Activated naive CD4-positive, alpha-beta T cell treated with anti-CD3 and anti-CD28 coated beads for 36 hours (primary cell): ENCODE measurements at places on chromosomes 12 and 14. TPM values are rescaled to one million over a fixed set of nuclear protein-coding genes. Genes with fewer than 3 reads are reported as not detected.
A peak's percentile ranks its signal among the peaks of the same experiment; 100 is the strongest.

The OR11G2 gene
- not detected for total RNA-seq

The TSHR gene
- not detected for total RNA-seq

DNA sequence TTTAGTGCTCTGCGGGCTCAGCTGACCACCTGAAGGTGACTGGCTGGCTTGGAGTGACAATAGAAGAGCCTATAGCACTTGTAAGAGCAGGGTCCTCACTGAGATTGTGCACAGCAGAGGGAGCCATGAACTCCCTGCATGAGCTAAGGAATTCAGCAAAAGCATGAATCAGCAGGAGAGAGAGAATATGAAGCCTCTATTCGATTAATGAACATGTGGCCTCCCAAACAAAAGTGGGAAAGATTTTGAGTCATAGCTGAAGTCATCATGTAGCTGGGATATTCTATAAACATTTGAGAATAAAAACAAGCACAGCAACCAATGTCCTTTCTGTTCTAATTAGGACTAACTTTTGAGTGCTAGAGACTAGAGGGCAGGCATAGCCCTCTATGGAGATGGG lies 626.6 kb downstream of the DIO2 start:
- H3K4me1 ChIP-seq: no peaks in the 10 kb centered on the region
- no peak for DNase-seq
- no peaks in the 10 kb centered on the region for H3K27me3 ChIP-seq

DNA sequence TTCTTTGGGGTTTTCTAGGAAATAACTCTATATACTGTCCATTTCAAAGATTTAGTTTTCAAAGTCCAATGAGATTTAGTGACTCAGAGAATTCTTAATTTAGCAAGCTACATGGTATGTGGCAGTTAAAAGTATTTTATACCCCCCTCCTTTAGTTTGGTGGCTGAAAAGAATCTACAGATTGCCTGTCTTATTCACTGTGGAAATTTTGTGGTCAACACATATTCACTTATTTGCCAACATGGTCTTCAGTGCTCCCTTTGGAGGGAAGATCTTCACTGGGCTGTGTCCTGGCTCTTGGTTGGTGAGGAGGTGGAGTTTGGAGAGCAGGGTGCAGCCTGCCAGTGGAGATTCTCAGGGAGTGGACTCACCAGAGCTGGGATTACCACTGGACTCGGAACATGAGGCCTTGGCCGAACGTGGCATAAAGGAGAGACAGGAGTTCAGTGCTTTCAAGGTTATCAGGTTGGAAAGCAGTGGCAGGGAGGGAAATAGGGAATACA lies 39.8 kb downstream of the SAMD4A start:
- no peaks in the 10 kb centered on the region for H3K36me3 ChIP-seq

The GLIPR1L2 gene
- total RNA-seq: 0.33 TPM

DNA sequence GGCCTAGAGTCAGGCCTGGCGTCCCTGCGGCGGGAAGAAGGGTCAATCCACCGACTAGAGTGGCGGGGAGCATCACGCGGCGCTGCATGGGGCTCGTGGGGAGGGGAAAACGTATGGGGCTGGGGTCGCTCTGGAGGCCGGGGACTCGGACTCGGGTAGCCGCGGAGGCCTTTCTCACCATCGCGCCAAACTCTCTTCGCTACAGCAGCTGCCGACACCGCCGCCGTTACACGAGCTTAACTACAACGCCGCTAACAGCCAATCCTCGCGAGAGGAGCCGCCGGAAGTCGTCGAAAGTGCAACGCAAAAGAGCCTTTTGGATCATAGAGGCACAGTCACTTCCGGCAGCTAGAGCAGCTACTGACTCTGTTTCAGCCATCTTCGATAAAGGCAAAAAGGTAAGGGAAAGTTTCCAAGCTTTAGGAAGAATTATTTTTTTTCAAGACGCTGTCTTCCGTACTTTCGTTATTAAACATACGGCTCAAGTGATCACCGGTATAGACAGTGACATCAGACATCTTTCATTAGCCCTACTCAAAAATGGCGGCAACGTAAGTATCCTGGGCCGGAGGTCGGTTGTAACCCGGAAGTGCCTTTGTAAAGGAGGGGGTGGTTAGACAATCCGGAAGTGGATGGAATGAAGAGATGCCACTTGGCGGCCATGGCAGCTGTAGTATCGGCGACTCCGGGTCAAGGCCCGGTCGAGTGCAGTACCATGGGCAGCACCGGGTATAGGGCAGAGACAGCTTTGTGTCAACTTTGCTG lies at the start of the genes ERH and SLC39A9:
Gene ERH (minus strand): TSS at position 247 of the 765 bp plus-strand sequence. CDS start 66 bp downstream, at position 181.
Gene SLC39A9 (plus strand): TSS at position 640 of the 765 bp plus-strand sequence. CDS start 678 bp downstream, outside the sequence.
- peak within 1 kb of the TSS; percentile 100 for H3K27ac ChIP-seq
- H3K27me3 ChIP-seq: no peaks in the 10 kb centered on the region
- H3K4me1 ChIP-seq: peaks cover 66% of the 10 kb centered on the region
- H3K4me3 ChIP-seq: peak within 1 kb of the TSS; percentile 89

The SLC25A21 gene
- total RNA-seq: not detected

GRCh38 chr12:87848248-87848868 lies 180.8 kb downstream of the C12orf50 start:
- no peak for DNase-seq
- peaks cover 7% of the 10 kb centered on the region for H3K27me3 ChIP-seq
- no peak overlapping the region for H3K4me3 ChIP-seq
- no peak overlapping the region for H3K27ac ChIP-seq
- no peaks in the 10 kb centered on the region for H3K36me3 ChIP-seq

DNA sequence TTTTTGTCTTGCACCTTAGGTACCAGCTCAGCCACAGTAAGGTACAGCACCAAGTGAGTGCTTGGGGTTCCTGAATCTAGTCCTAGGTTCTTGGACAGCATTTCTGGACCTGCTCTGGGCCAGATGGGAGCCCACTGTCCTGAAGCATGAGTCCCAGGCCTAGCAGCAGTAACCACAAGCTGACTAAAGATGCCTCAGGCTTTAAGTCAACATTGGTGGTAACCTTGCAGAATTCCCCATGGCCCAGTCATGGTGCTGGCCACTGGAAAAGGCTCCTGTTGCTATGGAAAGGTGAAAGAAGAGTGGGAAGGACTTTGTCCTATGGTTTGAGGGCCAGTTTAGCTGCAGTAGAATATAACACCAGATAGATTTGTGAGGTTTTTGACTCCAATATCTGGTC lies 86.9 kb upstream of the CLEC14A start:
- no peak overlapping the region for H3K27ac ChIP-seq
- DNase-seq: no peak
- H3K27me3 ChIP-seq: peaks cover 5% of the 10 kb centered on the region
- no peaks in the 10 kb centered on the region for H3K4me1 ChIP-seq
- no peaks in the 10 kb centered on the region for H3K36me3 ChIP-seq

The IFNG gene
- total RNA-seq: 49.1 TPM

GRCh38 chr12:19369691-19370148 lies 69.6 kb upstream of the AEBP2 start:
- no peak for DNase-seq
- no peak overlapping the region for H3K27ac ChIP-seq
- H3K4me1 ChIP-seq: no peaks in the 10 kb centered on the region
- H3K4me3 ChIP-seq: no peak overlapping the region
- no peaks in the 10 kb centered on the region for H3K36me3 ChIP-seq
- H3K27me3 ChIP-seq: no peaks in the 10 kb centered on the region

GRCh38 chr12:12715459-12716150 lies 1.6 kb upstream of the CDKN1B start:
- peak overlapping the region; percentile 84 for H3K4me3 ChIP-seq
- peaks cover 32% of the 10 kb centered on the region for H3K36me3 ChIP-seq
- H3K27me3 ChIP-seq: no peaks in the 10 kb centered on the region
- H3K4me1 ChIP-seq: peaks cover 45% of the 10 kb centered on the region

GRCh38 chr12:58117201-58117600 lies 175.8 kb downstream of the ATP23 start:
- H3K27me3 ChIP-seq: peaks cover 9% of the 10 kb centered on the region
- no peak overlapping the region for H3K27ac ChIP-seq
- no peaks in the 10 kb centered on the region for H3K4me1 ChIP-seq
- H3K36me3 ChIP-seq: no peaks in the 10 kb centered on the region
- DNase-seq: no peak

The KLRK1 gene
- total RNA-seq: 0.50 TPM

The PPP2R5E gene
- 32.5 TPM for total RNA-seq

The SLC35F4 gene
- not detected for total RNA-seq

DNA sequence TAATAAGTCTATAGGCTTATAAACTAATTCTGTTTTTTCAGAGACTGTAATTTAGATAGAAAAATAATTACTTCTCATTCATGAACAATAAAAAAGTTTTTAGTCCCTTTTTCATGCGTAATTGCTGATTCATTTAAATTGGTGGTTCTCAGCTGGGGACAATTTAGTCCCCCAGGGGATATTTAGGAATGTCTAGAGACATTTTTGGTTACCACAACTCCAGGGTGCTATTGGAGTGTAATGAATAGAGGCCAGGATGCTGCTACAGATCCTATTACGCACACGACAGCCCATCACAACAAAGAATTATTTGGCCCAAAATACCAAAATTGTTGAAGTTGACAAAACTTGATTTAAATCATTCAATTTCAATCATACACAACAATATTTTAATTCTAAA lies 22.8 kb upstream of the VCPKMT start:
- no peaks in the 10 kb centered on the region for H3K27me3 ChIP-seq
- no peak for DNase-seq
- H3K4me1 ChIP-seq: no peaks in the 10 kb centered on the region
- H3K36me3 ChIP-seq: no peaks in the 10 kb centered on the region
- no peak overlapping the region for H3K27ac ChIP-seq

DNA sequence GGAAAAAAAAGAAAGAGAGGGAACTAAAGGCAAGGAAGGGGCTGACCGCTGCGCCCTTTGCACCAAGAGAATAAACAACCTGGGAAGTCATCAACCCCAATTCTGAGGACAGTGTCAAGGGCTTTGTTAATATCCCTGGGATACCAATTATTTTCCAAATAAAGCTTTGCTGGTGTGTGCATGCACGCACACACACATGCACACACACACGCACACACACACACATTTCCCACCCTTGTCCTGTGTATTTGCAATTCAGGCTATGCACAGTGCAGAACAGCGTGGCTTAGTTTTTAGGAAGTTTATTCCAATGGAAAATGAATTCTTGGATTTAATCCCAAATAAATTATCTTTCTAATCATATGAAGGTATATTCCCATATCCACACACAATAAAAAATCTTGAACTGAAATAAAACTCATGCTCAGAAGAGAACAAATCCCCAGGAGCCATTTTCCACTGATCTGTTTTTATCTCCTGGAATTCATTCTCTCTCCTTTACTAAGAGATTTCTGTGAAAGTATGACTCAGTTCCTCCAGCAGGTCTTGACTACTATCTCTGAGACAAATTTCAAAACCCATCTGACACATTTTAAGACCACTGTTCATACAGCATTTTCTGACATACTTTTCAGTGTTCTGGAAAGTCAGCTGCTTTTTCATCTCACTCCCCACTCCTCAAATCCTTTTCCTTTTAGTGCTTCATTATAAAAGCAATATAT lies 334.4 kb upstream of the ATP2B1 start:
- no peak overlapping the region for H3K27ac ChIP-seq
- H3K27me3 ChIP-seq: no peaks in the 10 kb centered on the region
- H3K4me3 ChIP-seq: no peak overlapping the region
- H3K4me1 ChIP-seq: peaks cover 9% of the 10 kb centered on the region
- H3K36me3 ChIP-seq: no peaks in the 10 kb centered on the region

DNA sequence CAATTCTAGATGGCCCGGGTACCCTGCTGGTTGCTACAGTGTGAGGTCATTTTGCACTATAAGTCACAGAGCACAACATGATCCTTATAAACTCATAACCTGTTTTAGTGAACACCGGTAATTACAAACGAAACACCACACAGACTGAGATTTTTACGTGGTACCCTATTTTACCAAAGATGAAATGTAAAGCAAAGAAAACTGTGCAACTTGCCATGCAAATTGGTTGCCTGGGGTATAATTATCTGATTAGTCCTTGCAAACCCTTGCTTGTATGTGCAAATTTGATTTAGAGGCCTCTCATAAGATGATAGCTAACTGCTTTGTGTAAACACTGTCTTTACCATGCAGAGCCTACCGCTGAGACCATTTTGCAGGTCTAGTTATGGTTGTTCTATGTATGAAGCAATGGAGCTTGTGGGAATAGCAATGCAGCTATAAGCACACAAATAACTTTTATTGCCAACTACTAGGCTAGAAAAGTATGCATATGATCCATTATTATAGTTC lies 372.1 kb upstream of the FAR2 start:
- H3K27ac ChIP-seq: no peak overlapping the region
- no peaks in the 10 kb centered on the region for H3K4me1 ChIP-seq
- no peak for DNase-seq
- H3K4me3 ChIP-seq: no peak overlapping the region
- no peaks in the 10 kb centered on the region for H3K36me3 ChIP-seq

GRCh38 chr12:48787791-48788523 lies 932 bp downstream of the ADCY6 start:
- DNase-seq: no peak
- H3K27ac ChIP-seq: no peak overlapping the region
- peaks cover 41% of the 10 kb centered on the region for H3K27me3 ChIP-seq
- H3K4me1 ChIP-seq: peaks cover 4% of the 10 kb centered on the region
- H3K36me3 ChIP-seq: no peaks in the 10 kb centered on the region

The ERH gene
- total RNA-seq: 338 TPM

The SERPINA10 gene
- not detected for total RNA-seq

GRCh38 chr14:105887692-105888091 lies 361.3 kb downstream of the TMEM121 start:
- H3K27ac ChIP-seq: no peak overlapping the region
- H3K4me3 ChIP-seq: no peak overlapping the region
- DNase-seq: peak; percentile 2
- peaks cover 19% of the 10 kb centered on the region for H3K27me3 ChIP-seq
- no peaks in the 10 kb centered on the region for H3K4me1 ChIP-seq

DNA sequence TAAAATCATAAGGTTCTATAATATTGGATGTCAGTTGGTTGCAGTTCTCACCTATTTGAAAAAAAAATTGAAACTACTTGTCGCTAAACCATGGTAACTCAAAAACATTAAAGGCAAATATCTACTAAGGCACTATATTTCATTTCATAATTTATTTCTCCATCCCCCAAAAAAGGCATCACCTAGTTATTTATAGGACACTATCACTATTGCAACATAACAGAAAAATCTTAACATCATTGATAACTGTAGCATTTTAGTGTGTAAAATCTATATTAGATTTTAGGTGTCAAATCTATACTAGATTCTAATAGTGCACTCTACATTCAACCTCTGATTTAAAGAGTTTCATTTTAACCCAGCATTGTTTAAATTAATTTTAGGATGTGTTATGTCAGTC lies 1.7 kb downstream of the SPTSSA start:
- no peaks in the 10 kb centered on the region for H3K27me3 ChIP-seq
- H3K4me1 ChIP-seq: peaks cover 16% of the 10 kb centered on the region
- no peak for DNase-seq
- no peak overlapping the region for H3K4me3 ChIP-seq
- H3K27ac ChIP-seq: no peak overlapping the region
- H3K36me3 ChIP-seq: no peaks in the 10 kb centered on the region

- peaks cover 17% of the 10 kb centered on the region for H3K27me3 ChIP-seq
- H3K4me1 ChIP-seq: peaks cover 13% of the 10 kb centered on the region
- H3K36me3 ChIP-seq: peaks cover 4% of the 10 kb centered on the region
Measured at GRCh38 chr14:62002642-62003041, 240.4 kb downstream of the SNAPC1 start.

GRCh38 chr12:15201056-15201455 lies 20.2 kb downstream of the RERG start:
- DNase-seq: no peak
- no peaks in the 10 kb centered on the region for H3K36me3 ChIP-seq
- no peak overlapping the region for H3K4me3 ChIP-seq
- no peaks in the 10 kb centered on the region for H3K27me3 ChIP-seq

The ZFYVE26 gene
- 11.7 TPM for total RNA-seq

- peaks cover 10% of the 10 kb centered on the region for H3K4me1 ChIP-seq
- peaks cover 25% of the 10 kb centered on the region for H3K36me3 ChIP-seq
- H3K4me3 ChIP-seq: no peak overlapping the region
- DNase-seq: no peak
Measured at GRCh38 chr12:911191-911826, 38.2 kb downstream of the RAD52 start.

GRCh38 chr12:56590237-56590830 lies 39.8 kb downstream of the BAZ2A start:
- no peak overlapping the region for H3K27ac ChIP-seq
- H3K36me3 ChIP-seq: no peaks in the 10 kb centered on the region
